ENCODE measurements at places on chromosomes 5 and 9.

- peak; percentile 76 for DNase-seq
These were observed at the start of gene F2RL1 for GRCh38 chr5:76818844-76819831. Gene F2RL1, plus strand, starts transcription at chr5:76819030. Its CDS starts 153 bp downstream, at chr5:76819183.

- no peak for DNase-seq
These were observed 50.8 kb upstream of the CTNNA1 start for GRCh38 chr5:138702166-138703077.

DNA sequence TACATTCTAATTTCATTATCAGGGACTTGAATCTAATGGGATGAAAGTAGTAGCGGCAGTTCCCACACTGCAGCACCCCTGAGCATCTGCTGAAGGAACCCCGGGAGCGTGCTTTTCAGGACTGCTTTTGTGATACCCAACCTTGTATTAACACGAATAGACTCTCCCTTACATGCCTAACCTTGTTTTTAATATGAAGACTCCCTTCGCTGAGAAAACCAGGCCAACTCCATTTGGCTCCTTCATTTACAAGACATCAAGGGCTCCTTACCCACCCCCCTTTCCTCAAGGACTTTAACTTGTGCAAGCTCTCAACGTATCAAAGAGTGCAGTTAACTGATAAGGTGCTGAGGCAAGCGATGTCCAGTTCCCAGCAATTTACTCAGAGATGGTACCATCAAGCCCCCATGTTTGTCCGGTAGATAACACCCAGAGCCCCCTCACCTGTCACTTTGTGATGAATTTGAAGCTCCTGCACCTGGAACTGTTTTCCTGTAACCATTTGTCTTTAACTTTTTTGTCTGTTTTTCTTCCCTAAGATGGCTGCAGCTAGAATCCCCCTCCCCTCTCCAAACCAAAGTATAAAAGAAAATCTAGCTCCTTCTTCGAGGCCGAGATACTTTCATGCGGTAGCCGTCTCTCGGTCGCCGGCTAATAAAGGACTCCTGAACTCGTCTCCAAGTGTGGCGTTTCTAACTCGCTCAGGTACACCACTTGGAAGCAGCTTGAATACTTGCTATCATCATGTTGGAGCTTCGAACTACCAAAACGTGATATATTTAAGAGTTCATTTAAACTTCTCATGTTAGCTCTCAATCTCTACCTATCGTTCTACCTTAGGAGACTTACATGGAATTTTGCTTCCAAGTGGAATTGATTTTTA is 10.7 kb downstream of the HNRNPH1 start:
- DNase-seq, result no peak

- no peak for DNase-seq
These were observed 3.2 kb downstream of the MROH2B start for GRCh38 chr5:41067714-41068568.

GRCh38 chr9:75539523-75539922 is 350.9 kb upstream of the PCSK5 start:
- DNase-seq, result no peak

- DNase-seq, result no peak
These were observed 58.5 kb downstream of the SPIN1 start for GRCh38 chr9:88446728-88447127.

GRCh38 chr9:27945386-27945785 is 372.1 kb upstream of the C9orf72 start:
- no peak for DNase-seq

- DNase-seq, result peak; percentile 37
These were observed 159.1 kb downstream of the PAX5 start for GRCh38 chr9:36874921-36875320.

DNA sequence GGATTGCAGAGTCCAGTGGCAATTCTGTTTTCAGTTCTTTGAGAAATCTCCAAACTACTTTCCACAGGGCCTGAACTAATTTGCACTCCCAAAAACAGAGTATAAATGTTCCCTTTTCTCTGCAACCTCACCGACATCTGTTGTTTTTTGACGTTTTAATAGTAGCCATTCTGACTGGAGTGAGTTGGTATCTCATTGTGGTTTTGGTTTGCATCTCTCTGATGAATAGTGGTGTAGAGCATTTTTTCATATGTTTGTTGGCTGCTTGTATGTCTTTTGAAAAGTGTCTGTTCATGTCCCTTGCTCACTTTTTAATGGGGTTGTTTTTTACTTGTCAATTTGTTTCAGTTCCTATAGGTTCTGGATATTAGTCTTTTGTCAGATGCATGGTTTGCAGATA is 72.6 kb downstream of the PALM2AKAP2 start:
- DNase-seq, result no peak

DNA sequence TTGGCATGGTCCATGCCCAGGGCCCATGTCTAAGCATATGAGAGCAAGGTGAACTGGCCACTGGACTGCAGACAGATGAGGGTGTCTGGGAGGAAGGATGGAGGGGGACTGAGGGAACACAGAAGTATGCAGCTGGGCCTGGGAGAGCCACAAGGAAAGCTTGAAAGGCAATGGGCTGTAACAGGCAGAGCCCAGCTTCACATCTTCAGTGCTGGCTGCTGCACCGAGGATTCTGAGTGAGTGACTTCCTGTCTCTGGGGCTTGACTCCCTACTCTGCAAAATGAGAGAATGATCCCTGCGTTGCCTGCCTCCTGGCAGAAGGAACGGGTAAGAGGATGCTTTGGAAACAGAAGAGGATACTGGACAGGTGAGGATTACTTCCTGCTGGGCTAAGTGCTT is 29.0 kb downstream of the COL15A1 start:
- DNase-seq, result no peak

- no peak for DNase-seq
These were observed 209.8 kb downstream of the ADAMTS6 start for GRCh38 chr5:65271906-65272305.

DNA sequence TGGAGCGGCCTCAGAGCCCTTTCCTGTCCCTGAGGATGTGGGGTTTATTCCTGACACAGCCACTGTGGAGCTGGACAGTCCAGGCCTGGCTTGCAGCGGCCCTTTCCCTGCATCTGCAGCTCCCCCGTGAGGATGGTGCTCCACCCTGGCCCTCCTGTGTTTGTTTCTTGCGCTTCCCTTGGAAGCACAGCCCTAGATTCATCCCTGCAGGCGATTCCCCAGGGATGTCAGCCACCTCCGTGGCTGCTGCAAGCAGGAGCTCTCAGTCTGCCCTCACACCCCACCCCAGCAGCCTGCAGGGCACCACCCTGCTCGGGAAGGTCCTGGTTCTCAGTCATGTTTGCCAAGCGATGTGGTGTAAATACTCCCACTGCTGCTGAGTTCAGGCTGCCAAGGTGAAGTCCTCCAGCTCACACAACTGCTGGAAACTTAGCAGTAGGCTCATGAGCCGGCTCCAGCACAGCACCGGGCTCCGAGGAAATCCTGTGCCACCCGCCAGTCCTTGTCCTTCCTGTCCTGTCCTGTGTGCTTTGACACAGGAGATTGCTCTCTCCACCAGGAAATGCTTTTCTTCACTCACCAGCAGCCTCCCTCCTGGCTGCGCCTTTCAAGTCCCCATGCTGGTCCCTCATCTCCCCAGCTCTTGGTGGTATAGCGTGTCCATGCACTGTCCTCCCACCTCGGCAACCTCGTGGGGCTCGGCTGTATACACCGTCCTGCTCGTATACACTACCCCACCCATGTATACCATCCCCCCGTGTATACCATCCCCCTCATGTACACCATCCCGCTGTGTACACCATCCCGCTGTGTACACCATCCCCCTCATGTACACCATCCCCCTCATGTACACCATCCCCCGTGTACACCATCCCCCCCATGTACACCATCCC is 16.2 kb downstream of the ROPN1L start:
- no peak for DNase-seq

GRCh38 chr9:2496934-2497333 is 124.7 kb upstream of the VLDLR start:
- DNase-seq, result no peak

DNA sequence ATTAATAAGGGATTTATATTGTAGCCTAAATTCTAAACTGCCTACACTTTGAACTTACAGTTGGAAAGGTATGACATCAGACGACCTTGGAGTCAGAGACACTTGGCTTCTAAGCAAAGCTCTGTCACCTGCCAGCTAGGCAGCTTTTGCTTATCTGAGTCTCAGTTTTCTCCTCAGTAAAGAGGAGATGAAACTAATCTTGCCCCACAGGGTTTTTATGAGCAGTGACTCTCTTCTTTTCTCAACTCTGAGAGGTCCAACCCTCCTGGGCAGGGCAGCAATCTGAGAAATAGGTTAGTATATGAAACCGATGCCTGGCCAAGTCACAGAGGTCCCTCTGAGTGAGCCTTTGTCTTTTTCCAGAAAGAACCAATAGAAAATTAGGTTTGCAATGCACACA is 53.9 kb downstream of the WDR36 start:
- DNase-seq, result no peak

- no peak for DNase-seq
These were observed 27.3 kb downstream of the SCGB3A1 start for GRCh38 chr5:180563994-180564393.

DNA sequence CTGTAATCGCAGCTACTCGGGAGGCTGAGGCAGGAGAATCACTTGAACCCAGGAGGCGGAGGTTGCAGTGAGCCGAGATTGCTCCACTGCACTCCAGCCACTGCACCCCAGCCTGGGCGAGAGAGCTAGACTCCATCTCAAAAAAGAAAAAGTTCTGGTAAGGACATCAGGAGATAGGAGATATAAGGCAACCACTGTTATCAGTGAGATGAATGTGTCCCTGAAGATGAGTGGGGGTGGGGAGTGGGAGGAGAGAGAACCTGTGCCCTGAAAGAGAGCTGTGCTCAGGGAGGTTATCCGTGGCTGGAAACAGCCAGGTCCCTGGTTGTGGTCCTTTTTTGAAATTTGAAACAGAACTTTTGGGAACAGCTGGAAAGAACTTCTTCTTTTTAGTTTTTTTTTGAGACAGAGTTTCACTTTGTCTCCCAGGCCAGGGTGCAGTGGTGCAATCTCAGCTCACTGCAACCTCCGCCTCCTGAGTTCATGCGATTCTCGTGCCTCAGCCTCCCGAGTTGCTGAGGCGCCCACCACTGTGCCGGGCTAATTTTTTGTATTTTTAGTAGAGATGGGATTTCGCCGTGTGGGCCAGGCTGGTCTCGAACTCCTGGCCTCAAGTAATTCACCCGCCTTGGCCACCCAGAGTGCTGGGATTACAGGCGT is 2.6 kb downstream of the PTPA start:
- DNase-seq, result no peak

GRCh38 chr5:17426104-17426749 is 71.8 kb upstream of the TAF11L2 start:
- no peak for DNase-seq

- DNase-seq, result no peak
These were observed 100.1 kb upstream of the TNFAIP8 start for GRCh38 chr5:119255571-119256356.

DNA sequence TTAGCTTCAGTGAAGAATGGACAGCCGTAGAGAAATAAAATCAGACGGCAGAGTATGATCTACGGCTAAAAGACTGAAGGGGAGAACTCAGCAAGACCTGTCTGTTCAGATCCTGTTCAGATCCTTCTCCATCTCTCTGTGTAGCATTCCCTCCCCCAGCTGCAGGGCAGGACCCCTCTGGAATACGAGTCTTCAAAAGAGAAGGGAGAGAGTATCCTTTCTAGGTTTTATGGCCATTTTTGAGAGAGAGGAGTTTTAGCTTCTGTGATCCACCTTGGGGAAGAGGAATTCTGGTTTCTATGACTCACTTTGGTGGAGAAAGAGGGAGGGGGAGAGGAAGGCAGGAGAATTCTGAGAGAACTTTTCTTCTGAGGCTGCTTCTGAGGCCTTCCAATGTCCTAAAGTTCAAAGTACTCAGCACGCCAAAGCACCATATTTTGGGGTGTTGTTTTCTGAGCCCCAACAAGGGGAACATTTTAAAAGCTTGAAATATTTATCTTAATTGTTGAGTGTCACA is 194.4 kb upstream of the TLE4 start:
- DNase-seq, result peak; percentile 11

DNA sequence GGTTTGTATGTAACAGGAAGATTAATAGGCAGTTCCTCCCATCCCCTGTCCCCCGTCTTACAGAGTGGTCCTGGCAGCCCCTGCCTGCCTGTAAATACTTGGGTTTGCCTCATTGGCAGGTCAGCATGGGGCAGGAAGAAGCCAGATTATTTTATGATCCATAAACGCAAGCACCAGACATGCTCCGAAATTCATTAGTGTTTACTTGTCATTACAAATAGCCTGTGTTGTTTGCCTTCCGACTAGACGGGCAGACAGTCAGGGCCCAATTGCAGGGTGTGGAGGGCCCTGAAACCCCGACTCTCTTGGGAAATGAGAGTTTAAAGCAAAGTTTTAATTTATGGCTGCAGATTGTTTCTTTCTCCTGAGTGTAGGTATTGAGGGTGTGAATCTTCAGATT is 97.2 kb downstream of the RALGPS1 start:
- no peak for DNase-seq

- no peak for DNase-seq
These were observed 11.0 kb upstream of the NSD1 start for GRCh38 chr5:177122566-177122965.

DNA sequence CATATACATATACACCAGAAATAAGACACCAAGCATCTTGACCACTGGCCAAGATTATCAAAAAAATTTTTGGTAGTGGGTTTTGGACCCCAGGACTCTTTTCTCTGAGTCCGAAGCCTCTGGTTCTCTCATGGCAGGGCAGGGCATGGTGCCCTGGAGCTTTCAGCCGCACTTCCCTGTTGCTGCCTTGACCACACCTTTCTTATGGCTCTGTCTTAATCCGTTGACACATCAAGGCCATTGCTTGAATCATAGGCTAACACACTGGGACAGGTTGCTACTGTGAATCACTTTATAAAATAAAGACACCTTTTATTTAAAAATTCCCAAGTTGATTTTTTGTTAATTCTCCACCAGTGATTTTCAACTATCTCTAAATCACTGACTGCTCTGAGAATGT is 45.4 kb upstream of the CAST start:
- no peak for DNase-seq

Measured in AG20443 (cell line).